ENCODE measurements at places on chromosomes 7 and 10.

GRCh38 chr7:74015670-74016069 is 12.3 kb upstream of the ELN start:
- no peak for DNase-seq

DNA sequence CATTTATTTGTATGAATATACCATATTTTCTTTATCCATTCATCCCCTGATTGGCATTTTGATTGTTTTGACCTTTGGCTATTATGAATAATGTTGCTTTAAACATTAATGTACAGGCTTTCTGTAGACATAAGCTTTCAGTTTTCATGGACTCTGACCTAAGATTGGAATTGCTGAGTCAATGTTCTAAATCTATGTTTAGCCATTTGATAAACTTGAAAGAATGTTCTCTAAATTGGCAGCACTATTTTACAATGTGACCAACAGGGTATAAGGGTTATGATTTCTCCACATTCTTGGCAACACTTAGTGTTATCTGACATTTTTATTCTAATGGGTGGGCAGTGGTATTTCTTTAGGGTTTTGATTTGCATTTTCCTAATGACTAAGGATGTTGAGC is 229.7 kb upstream of the ETV1 start:
- no peak for DNase-seq

DNA sequence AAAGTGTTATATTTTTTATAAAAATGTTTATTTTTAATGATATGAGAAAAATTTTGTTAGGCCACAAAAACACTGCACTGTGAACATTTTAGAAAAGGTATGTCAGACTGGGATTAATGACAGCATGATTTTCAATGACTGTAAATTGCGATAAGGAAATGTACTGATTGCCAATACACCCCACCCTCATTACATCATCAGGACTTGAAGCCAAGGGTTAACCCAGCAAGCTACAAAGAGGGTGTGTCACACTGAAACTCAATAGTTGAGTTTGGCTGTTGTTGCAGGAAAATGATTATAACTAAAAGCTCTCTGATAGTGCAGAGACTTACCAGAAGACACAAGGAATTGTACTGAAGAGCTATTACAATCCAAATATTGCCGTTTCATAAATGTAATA is 64.8 kb upstream of the CAPZA2 start:
- DNase-seq, result no peak

GRCh38 chr10:2214092-2214491 is 476.8 kb upstream of the ADARB2 start:
- DNase-seq, result no peak

- DNase-seq, result no peak
Observed at GRCh38 chr7:92343714-92344113, 97.9 kb downstream of the ANKIB1 start.

DNA sequence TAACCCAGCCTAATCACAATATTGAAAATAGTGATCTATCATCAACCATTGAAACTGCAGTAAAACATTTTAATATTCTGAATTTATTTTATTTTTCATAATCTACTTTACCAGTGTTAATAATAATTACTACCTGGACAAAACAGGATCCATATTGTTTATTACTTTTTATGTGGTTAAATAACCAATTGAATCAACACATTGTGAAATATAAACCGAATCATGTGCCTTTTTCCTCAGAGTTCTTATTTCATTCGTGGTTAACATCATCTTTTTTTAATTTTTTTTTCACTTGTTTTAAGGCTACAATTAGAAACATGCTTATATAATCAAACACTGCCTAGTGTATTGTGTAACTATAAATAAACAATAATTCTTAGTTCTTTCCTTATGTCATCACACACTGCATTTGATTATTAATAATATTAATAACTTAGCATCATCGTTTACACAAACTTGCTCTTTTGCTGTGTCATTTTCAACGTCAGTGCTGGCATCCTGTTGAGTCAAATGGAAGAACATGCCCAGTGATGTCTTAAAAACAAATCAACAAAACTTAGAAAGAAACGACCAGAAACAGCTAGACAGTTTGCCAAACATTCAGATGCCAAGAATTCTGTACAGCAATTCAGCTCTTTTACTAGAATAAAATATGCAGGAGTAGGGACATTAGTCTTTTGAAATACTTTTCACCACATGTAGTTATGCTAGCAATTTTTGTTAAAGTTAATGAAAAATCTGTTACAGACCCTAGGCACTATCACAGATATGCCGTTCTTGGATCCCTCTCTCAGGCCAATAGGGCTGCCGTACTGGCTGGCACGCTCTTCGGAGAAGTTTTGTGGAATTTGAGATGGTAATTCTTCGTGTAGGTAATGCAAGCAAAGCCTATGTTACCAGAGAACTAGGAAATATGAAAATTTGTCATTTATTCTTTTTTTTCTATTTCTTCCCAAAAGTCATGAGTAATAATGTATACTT is 330.4 kb upstream of the SEMA3A start:
- DNase-seq, result no peak

GRCh38 chr10:70074971-70075370 is 22.3 kb downstream of the MACROH2A2 start:
- DNase-seq, result no peak

GRCh38 chr7:139648941-139649425 is 125.5 kb downstream of the CLEC2L start:
- DNase-seq, result no peak

DNA sequence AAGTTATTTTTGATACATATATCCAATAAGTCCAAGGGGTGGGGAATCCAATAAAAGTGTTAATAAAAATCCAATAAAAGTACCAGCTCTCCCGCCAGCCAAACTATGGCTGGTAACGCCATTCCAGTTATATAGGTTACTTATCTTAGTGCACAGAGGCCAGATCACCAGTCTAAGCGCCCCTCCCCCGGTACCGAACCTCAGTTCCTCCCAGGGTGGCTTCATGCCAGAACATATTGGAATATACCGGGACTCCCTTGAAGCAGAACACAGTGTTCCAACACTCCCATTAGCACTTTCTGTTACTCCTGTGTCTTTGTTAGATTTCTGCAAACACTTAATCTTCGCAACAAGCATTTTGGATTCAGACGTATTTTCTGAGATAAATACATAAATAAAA is 7.5 kb downstream of the FBH1 start:
- DNase-seq, result no peak

DNA sequence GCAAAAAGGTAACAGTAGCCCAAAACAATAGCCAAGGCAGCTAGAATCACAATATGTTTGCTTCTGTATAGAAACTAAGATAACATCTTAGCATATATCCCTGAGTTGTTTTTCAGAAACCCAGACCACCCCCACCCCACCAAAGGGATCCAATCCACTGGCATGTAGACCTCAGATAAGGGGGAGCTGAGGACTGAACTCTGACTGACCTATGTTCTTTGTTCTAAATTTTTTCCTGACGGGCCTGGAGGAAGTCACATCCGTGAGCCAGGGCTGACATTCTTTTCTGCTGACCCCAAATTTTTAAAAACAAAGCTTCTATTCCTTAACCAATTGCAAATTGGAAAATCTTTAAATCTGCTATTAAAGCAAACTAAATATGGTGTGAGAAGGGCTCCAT is 493.9 kb upstream of the IGFBP3 start:
- no peak for DNase-seq

DNA sequence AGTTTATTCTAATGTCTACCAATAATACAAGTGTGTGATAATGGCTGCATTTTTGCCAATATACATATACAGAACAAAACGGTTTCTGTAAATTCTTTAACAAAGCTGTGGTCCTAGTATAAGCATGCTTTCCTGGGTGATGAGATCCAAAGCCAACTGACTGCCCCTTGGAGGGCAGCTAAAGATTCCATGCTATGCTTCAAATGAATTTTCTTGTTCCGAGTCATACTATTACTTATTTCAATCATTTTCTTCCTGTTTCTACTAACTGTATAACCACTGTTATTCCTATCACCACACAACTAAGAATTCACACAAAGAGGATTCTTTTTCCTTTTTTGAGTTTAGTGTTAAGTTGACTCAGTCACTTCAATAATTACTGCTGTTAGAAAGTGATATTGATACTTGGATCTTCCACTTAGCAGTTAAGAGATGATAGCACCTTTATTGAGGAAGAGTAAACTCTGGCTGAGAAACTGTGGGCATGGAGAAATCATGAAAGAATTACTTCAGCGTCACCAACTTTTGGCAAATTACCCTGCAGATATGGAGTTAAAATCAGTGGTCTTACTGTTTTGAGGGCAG is 197.5 kb downstream of the ARL4A start:
- no peak for DNase-seq

DNA sequence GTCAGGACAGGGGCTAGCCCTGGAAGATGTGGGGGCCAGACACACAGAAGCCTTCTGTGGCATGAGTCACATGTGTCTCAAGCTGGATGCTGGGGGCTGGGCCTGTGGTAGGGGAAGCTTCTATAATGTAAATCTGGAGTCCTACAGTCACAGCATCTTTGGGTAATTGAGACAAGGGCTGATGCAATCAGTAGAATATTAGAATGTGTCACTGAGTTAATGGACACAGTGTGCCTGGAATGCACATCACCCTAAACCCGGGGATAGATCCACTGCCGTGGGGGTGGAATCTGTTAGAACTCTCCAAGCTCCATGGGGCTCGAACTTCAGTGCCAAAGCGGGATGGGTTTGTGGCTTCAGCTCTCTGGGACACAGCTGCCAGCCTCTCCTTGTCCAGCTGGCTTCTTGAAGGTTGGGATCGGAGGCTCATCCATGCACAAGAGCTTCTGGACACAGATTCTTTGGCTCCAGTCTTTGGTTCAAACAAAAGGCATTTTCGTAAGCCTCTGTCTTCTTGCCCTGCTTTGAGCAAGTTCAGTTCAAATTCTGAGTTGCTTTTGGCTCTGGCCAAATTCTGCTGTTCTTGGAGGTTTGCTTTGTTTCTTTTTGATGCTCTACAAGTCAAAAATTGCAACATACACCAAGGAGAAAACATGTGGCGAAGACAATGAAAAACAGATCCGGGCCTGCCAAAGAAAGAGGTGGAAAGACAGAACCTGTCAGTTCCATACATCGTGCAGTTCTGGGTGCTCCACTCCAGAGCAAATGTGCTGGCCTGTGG is 194.8 kb upstream of the ZNF32 start:
- DNase-seq, result no peak

DNA sequence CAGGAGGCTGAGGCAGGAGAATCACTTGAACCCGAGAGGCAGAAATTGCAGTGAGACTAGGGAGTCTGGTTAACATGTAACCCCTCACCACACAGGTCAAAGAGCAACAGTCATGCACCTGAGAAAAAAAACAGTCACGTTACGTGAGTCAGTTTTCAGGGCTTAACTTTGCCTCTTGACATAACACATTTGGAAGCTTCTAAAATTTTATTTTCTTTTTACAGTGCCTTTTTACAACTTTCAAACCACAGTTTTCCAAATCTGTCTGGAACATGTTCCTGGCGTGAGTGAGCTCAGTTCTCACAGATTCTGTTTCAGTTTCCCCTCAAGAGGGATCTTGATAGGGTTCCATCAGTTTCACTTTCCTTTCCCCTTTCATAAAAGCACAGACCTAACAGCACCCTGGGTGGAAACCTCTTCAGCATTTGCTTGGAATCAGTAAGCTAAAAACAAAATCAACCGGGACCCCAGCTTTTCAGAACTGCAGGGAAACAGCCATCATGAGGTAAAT is 4.4 kb downstream of the IFIT3 start:
- no peak for DNase-seq

DNA sequence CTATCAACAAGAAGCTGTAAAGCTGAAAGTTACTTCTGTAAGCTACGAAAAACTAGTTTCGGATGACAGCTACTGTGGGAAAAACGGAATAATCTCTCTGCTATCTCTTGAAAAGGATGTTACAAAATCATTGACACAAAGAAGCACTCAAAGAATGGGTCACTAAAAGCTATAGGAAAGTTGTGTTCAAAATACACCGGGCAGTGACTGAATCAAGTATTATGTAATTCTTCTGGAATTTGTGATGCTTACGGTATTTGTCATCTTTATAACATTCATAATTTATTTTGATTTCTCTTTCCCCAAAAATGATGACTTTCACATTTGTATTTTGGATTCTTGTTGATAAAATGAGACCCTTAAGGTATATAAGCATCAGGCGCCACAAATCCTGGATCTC is 112.1 kb upstream of the KLF6 start:
- DNase-seq, result no peak

DNA sequence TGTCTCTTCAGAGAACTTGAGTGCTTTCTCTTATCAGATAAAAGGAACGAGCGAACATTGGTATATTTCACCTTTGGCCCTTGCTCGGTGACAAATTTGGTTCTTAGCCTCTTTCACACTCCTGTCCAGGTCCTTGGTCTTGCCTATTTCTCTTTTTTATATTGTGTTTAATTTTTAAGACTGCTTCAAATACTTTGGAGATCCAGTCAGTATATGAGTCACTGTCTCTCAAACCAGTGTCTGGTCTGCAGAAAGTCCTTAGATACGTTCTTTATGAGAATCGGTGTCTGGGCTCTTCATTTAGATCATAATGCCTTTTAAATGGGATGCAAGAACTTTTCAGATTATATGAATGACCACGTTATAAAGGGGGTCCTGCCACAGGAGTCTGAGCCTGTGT is 55.0 kb downstream of the PIK3AP1 start:
- DNase-seq, result no peak

- no peak for DNase-seq
Observed at GRCh38 chr7:3174515-3175284, 126.4 kb upstream of the SDK1 start.

GRCh38 chr7:158450476-158451124 is 137.0 kb downstream of the PTPRN2 start:
- no peak for DNase-seq

GRCh38 chr7:24192053-24192452 is 91.9 kb upstream of the NPY start:
- DNase-seq, result no peak

- no peak for DNase-seq
Observed at GRCh38 chr7:108063520-108063933, 60.6 kb upstream of the LAMB1 start.

DNA sequence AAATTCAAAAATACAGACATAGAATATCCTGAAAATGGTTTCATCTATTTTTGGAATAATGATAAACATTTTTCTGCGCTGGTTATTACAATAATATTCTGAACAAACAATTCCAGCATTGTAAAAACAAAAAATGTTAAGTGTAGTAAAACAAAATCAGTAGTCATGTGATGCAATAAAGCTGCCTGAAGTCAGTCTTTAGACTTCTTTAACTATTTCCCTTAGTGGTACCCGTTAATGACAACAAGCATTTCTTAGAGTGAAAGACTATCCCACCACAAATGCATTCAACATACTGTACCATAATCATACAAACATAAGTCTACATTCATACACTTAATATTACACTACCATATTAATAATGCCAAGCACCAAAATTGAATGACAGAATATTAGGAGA is 1.6 kb downstream of the SKAP2 start:
- no peak for DNase-seq

GRCh38 chr7:128954150-128954549 is 16.4 kb downstream of the IRF5 start:
- DNase-seq, result no peak

- DNase-seq, result no peak
Observed at GRCh38 chr7:98284335-98285036, 3.0 kb downstream of the BRI3 start.

- DNase-seq, result no peak
Observed at GRCh38 chr7:70719125-70719524, 412.8 kb upstream of the GALNT17 start.
